Activated CD8-positive, alpha-beta memory T cell treated with anti-CD3 and anti-CD28 coated beads for 4 hours (primary cell): ENCODE measurements at places on chromosomes 2 and 18.

DNA sequence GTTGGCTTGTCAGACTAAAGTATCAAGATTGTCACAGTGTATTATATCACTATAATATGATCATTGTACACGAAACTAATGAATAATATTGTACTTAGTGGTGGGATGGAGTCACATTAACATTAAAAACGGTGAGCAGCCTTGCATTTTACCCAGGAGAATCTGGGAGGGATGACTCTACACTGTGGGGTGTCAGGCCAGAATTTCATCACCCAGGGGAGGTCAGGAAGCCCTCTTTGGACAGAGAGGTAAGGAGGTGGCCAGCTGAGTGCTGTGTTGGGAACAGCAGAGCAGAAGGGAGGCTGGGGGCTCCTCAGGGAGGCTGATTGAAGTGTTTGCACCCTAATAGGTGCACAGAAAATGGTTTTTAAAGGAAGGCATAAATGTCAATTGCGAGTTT is 33.0 kb downstream of the CDCA7 start:
- DNase-seq = no peak

DNA sequence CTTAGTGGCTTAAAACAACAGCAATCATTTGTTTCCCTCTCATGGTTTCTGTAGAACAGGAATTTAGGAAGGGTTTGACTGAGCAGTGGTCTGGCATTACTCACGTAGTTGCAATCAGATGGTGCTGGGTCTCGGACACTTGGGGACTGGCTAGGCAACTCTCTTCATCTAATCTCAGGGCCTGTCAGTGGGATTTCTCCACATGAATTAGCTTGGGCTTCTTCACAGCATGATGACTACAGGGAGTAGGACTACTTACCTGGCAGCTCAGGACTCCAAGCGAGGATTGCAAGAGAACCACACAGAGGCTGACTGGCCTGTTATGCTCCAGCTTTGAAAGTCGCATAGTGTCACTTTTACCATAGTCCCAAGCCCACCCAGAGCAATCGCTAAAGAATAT is 125.1 kb downstream of the TTC27 start:
- DNase-seq = no peak

GRCh38 chr2:120460511-120460910 is 114.6 kb downstream of the INHBB start:
- no peak for DNase-seq

- no peak for DNase-seq
Observed at GRCh38 chr2:120768112-120769048, 32.7 kb downstream of the GLI2 start.

- no peak for DNase-seq
Observed at GRCh38 chr2:46032161-46032813, 264.9 kb upstream of the EPAS1 start.

- no peak for DNase-seq
Observed at GRCh38 chr2:169693360-169693759, 845 bp downstream of the CFAP210 start.

- no peak for DNase-seq
Observed at GRCh38 chr2:233084488-233084887, 24.3 kb downstream of the INPP5D start.

DNA sequence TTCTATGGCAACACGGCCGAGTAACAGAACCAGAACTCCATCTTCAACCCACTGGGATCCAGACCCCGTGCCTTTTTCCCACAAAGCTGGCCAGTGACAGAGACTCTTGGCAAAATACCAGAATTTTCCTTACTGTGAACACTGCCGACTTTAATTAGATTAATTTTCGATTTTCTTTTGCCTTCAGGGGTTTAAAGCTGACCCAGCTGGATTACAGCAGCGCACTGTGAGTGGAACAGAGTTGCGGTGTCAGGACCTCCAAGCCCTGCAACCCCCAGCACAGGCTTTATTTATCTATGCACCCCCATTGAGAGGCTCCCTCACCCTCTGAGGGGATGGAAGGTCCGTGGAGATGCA is 36.4 kb downstream of the CTIF start:
- no peak for DNase-seq

DNA sequence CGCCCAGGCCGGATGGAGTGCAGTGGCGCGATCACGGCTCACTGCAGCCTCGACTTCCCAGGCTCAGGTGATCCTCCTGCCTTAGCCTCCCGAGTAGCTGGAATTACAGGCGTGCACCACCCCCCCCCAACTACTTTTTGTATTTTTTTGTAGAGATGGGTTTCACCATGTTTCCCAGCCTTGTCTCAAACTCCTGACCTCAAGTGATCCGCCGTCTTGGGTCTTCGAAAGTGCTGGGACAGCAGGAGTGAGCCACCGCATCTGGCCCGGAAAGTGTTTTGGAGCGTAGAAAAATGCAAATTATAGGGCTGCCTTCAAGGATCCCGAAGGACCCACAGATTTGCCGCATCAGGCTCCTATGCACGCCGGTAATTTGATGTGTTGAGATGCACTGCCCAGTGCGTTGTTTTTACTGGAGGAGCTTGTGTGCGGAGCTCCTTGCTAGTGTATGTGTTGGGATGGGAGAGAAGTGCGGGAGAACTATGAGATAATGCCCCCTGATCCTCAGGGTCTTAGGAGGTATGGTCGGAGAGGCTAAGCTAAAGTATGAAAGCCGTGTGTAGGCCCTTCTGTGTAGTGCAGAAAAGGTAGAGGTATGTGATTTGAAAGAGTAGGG is 1.2 kb upstream of the CLASP1 start:
- DNase-seq = peak; percentile 2

GRCh38 chr18:72336786-72337185 is 207.4 kb downstream of the CBLN2 start:
- no peak for DNase-seq

GRCh38 chr2:144935191-144935590 is 415.3 kb upstream of the ZEB2 start:
- DNase-seq = no peak

GRCh38 chr2:203562268-203562667 is 27.2 kb upstream of the RAPH1 start:
- DNase-seq = no peak

- DNase-seq = no peak
Observed at GRCh38 chr2:74221604-74222299, 23.3 kb downstream of the MTHFD2 start.
